ENCODE measurements at places on chromosomes 6 and 20. TPM values are rescaled to one million over a fixed set of nuclear protein-coding genes. Genes with fewer than 3 reads are reported as not detected.

Gene GDAP1L1
- not detected for total RNA-seq

Gene CFB
- total RNA-seq = 2.2 TPM

Gene OPRM1
- total RNA-seq = not detected

Gene EGFL8
- 13.8 TPM for total RNA-seq

Gene ECT2L
- total RNA-seq = not detected

Gene CCN6
- not detected for total RNA-seq

Gene ADGRG6
- 0.31 TPM for total RNA-seq

Gene IRF4
- total RNA-seq = 16.9 TPM

Gene LY6G5C
- 0.67 TPM for total RNA-seq

Gene SLC35F1
- not detected for total RNA-seq

Gene FRS3
- 5.4 TPM for total RNA-seq

Gene SLC25A27
- 1.2 TPM for total RNA-seq

Gene MYLIP
- 324 TPM for total RNA-seq

Gene SLC17A3
- total RNA-seq = 0.50 TPM

Gene VTA1
- 18.0 TPM for total RNA-seq

Gene BNIP5
- total RNA-seq = not detected

Gene KCNK17
- not detected for total RNA-seq

Gene SNX9
- total RNA-seq = 48.5 TPM

Gene GSTA3
- total RNA-seq = not detected

Gene SAMD10
- total RNA-seq = 12.0 TPM

Gene CFAP206
- not detected for total RNA-seq

Gene PRSS35
- total RNA-seq = not detected

Gene CSTF1
- total RNA-seq = 20.7 TPM

Gene RIPPLY2
- total RNA-seq = not detected

Gene C6orf163
- total RNA-seq = 1.4 TPM

Gene HIVEP2
- 48.4 TPM for total RNA-seq

Gene RIPOR2
- 129 TPM for total RNA-seq

Gene UBE2C
- 0.52 TPM for total RNA-seq

Gene TFAP2A
- total RNA-seq = 0.16 TPM

Gene CST1
- total RNA-seq = not detected

Gene SLCO4A1
- total RNA-seq = 2.5 TPM

Gene FABP7
- total RNA-seq = not detected

Gene RCAN2
- not detected for total RNA-seq

Gene C2
- total RNA-seq = 2.3 TPM

Gene C20orf141
- not detected for total RNA-seq

Gene SLC22A7
- total RNA-seq = not detected

Gene SLC2A10
- total RNA-seq = not detected

Gene HMGCLL1
- not detected for total RNA-seq

Gene TRIM31
- not detected for total RNA-seq

Measured in CD4-positive, alpha-beta T cell (primary cell).